ENCODE measurements at places on chromosomes 2 and 18.

GRCh38 chr2:10141736-10142639 lies 19.4 kb downstream of the RRM2 start:
- DNase-seq: no peak

DNA sequence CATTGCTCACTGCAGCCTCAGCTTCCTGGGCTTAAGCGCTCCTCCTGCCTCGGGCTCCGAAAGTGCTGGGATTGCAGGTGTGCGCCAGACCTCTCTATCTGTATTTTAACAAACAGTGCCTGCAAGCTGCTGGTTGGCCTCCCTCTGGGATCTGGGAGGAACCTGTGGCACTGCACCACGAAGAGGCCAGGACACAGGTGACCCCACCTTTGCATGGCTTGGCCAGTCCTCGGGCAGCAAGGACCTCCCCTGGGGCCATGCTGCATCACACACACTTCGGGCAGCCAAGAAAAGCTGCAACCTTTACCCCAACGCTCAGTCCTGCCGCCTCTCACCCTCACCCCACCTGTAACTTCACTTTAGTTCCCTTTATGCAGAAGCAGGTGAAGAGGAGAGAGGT lies 70.0 kb downstream of the PXDN start:
- no peak for DNase-seq

DNA sequence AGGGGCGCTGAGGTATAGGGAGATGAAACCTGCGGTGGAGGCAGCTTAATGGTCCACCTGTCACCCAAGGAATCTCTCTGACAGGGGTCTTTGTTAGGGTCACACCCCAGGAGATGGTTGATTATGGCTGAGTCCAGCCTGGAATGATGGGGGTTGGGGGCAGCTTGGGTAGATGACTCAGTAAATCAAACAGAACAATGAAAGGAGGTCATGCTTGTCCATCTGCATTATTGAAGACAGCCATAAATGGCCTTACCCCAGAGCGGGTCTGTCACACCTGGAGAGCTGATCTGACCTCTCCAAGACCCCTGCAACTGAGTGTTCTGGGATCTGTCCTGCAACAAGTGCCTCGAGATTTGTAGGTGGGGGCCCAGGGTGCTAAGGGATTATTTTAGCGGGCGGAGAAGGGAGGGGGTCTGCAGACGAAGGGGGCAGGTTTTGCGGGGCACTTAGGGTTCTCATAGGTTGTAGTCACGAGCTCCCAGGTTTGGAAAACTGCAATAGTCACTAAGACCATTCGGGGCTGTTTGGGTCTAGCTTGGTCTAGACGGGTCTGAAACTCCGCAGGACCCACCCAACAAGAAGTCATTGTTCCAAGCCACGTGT lies 771 bp upstream of the IGFBP2 start:
- no peak for DNase-seq

DNA sequence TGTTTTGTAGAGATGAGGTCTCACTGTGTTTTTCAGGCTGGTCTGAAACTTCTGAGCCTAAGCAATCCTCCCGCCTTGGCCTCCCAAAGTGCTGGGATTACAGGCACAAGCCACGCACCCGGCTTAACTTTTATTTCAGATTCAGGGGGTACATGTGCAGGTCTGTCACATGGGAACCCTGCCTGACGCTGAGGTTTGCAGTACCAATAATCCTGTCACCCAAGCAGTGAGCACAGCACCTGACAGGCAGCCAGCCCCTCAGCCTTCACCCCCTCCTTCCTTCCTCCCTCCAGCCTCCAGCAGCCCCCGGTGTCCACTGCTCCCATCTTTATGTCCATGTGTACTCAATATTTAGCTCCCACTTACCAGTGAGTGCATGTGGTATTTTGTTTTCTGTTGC lies 46.0 kb upstream of the RPL31 start:
- DNase-seq: no peak

DNA sequence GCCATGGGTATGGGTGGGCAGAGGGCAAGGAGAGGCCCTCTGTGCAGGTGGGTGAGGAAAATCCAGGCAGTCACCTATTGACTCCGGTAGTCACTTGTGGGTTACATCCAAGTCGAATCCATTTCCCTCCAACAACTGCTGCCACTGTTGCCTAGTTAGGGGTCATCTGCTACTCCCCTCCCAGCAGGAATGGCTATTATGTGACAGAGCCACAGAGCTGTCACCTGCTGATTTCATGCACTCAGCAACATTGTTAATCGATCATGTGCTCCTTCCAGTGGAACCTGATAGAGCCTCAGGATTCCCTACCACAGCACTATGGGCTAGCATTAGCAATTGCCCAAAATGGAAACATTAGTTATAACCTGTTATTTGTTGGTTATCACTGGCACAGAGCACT lies 31.4 kb downstream of the POLR1A start:
- no peak for DNase-seq

- no peak for DNase-seq
Observed at GRCh38 chr18:9826685-9827084, 59.1 kb upstream of the TXNDC2 start.

GRCh38 chr2:96762529-96763311 lies 2.0 kb downstream of the CNNM4 start:
- DNase-seq: no peak

DNA sequence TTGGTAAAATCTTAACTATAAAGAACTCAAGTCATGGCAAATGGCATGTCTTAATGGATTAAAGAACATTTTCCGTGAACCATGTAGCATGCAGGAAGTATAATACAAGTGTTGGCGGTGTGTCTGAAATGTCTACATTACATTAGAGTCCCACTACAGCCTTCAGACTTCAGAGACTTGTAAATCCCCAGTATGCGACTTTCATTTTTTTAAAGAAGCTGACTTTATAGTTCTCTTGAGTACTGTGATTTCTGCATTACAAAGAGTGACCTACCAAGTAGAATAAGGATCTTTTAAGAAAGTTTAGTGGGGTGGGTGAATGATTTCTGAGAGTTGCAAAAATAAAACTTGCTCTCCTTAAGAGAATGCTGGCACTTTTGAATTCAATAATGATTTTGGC lies 140.7 kb upstream of the FN1 start:
- no peak for DNase-seq

GRCh38 chr2:5911718-5912117 lies 219.5 kb downstream of the SOX11 start:
- DNase-seq: no peak

GRCh38 chr2:240567872-240568677 lies at the start of gene RNPEPL1:
RNPEPL1 (plus strand) TSS chr2:240568484; CDS start chr2:240568587, 103 bp downstream.
- DNase-seq: peak; percentile 21

GRCh38 chr2:20113986-20114938 lies 62.8 kb upstream of the LAPTM4A start:
- DNase-seq: no peak

DNA sequence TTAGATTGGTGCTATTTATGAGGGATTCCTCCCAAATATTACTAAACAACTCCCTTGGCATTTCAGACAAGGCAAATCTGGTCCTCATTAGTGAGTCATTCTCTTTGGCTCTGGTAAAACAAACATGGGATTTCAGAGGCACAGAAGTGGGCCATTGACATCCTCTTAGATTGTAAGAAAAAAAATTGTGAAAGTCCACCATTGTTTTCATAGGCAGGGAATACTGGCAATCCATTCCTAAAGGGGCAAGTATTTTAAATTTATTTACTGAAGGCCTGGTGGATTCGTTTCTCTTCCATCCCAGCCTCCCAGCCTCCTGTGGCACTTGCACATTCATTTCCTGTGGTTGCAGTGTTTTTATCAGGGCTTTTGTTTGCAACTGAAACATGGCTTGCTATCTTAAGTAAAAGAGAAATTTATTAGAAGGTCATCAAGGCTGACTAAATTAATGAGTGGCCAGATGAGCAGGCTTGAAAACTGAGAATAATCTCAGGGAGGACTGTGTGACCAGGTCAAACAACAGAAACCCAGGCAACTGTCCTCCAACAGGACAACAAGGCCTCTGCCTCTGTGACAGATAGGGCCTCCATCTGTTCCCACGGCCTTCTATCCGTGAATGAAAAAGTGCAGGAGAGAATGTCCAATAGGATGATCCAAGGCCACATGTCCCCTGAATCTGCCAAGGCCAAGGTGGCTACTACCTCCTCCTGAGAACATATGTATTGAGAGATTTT lies 23.1 kb upstream of the TNFAIP6 start:
- peak; percentile 60 for DNase-seq

DNA sequence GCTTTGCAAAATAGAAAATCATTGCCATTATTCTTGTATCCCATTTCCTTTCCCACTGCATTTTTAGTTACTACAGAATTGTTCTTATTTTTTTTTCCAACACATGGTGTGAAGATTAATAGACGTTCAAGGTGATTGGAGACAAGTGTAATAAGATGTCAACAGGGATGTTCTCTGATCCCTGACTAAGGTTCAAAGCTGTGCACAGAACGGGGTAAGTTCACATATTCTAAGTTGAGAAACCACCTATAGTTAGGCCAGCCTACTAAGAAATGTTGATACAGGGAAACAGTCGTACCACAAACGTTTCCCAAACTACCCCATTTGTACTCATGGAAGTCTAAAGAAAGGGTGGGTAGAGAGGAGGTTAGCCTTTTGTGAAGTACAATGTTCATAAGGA lies 6.4 kb upstream of the TMEM17 start:
- DNase-seq: no peak

DNA sequence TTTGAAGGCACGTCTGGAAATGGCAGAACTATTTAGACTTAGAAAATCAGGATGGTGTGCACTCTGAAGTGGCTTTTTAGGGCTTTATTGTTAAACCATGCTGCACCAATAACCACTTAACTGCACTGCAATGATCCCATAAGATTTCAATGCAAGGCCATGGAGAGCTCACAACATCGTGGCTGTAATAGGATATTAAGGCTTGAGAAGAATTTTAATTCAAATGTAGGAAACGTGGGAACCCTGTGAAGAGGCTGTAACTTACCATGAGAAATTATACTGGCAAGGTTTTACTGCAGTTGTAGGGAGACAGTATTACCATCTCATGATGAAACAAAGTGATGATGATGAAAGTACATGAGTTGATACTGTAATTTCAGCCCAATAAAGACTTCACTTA lies 242.5 kb downstream of the AFF3 start:
- no peak for DNase-seq

DNA sequence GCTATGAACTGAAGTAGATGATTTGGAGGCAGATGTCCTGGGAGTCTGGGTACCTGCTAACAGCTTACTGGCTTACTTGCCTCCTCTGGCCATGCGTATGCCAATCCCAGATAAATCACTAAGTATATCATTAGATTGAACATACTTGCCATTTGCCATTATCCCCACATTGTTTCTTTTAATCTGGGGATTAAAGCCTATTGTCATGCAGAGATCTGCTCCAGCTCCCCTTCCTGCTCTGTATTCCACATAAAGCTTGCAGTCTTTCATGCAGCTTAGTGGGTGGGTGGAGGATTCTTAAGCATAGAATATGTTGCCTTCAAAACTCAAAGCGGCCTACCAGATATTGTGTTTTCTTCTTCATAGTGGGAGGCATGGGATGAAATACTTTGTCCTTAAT lies 311.8 kb upstream of the MMADHC start:
- no peak for DNase-seq

DNA sequence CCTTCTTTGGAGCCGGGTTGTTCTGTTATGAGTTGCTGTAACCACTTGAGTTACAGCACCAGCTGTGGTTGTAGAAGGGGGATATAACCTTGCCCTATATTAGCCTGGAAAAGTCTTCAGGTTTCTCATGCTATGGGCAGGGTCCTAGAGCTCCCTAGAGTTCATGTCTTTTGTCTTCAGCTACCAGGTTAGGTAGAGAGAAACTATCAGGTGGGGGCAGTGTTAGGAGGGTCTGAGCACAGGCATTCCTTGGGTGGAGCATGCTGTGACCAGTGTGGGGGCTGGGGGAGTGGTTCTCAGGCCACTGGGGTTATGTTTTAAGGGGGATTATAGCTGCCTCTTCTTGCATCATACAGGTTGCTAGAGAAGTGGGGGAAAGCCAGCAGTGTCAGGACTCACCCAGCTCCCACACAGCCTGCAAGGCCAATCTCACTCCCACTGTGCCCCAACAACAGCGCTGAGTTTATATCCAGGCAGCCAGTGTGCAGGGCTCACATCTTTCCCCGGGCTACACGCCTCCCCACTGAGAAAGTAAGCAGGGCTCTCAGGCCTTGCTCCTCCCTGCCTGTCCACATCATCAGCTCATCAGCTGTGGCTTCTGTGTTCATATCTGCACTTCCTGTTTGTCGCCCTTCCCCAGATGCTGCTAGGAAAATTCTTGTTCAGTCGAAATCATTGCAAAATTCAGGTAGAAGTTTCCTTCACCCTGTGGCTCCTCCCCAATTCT lies 133.8 kb upstream of the NRXN1 start:
- DNase-seq: no peak

DNA sequence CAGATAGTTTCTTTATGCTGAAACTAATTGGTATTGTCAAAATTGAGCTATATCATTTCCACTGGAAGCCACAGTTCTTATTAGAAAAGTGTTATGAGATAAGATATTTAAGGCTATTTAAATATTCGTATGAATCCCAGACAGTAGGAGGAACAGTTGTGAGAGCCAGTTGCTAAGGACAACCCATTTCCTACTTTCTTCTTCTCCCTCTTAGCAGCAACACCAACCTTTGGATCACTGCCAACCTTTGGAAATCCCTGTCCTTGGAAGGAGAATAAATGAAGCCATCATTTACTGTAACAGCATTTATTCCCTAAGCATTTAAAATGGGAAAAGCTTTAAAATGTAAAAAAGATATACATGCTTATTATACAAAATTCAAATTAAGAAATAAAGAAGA lies 85.8 kb downstream of the PLCL1 start:
- no peak for DNase-seq

- DNase-seq: no peak
Observed at GRCh38 chr2:117126656-117127055, 687.8 kb upstream of the DDX18 start.

GRCh38 chr2:231714639-231715498 lies 6.5 kb downstream of the PTMA start:
- DNase-seq: peak; percentile 66

DNA sequence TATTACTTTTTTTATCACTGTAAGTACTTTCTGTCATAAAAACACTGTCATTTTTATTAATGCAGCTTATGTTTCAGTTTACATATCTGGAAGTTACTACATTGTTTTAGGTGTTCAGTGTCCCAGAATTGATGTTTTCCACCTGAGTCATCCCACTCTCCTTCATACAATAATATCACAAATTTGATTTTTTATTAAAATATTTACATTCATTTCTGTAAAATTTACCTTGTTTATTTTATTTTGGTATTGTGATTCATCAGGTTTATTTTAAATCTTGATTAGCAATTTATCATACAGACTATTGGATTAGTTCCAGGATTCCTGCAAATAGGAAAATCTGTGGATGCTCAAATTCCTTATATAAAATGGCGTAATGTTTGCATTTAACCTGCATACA lies 1662.9 kb downstream of the SUCLG1 start:
- DNase-seq: peak; percentile 3

DNA sequence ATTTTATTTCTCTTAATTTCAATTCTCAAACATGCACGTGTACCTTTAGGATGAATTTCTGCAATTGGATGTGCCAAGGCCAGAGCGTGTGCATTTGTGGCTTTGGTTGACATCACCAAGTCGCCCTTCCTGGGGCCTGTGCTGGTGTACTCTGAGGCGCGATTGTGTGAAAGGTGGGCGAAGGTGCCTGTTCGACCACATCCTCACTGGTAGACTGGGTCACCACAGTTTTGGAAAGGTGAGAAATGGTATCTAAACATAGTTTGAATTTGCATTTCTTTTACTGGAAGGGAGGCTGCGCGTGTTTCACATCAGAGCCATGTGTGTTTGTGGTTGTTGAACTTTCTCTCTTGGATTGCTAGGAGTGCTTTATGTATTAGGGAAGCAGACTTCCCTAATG lies 89.8 kb downstream of the LDLRAD4 start:
- DNase-seq: no peak

GRCh38 chr2:186599186-186599778 lies 9.4 kb downstream of the ITGAV start:
- no peak for DNase-seq

Measured in HTR-8/SVneo (cell line).